Breast epithelium (tissue), 4 donors: ENCODE measurements at places on chromosomes 5 and 9. TPM values are rescaled to one million over a fixed set of nuclear protein-coding genes. Genes with fewer than 3 reads are reported as not detected.
A peak's percentile ranks its signal among the peaks of the same experiment; 100 is the strongest.

- H3K27ac ChIP-seq = no peak overlapping the region
- peaks cover 32% of the 10 kb centered on the region for H3K27me3 ChIP-seq
- peak; percentile 21 for DNase-seq
Observed at GRCh38 chr5:1666812-1667588, 132.6 kb downstream of the MRPL36 start.

GRCh38 chr5:93249651-93250289 is 331.2 kb downstream of the NR2F1-AS1 start:
- H3K4me1 ChIP-seq = peaks cover 3% of the 10 kb centered on the region
- peak overlapping the region; percentile 25 for H3K4me3 ChIP-seq
- H3K36me3 ChIP-seq = no peaks in the 10 kb centered on the region
- no peaks in the 10 kb centered on the region for H3K27me3 ChIP-seq
- H3K27ac ChIP-seq = peak overlapping the region; percentile 43
- no peak for DNase-seq

DNA sequence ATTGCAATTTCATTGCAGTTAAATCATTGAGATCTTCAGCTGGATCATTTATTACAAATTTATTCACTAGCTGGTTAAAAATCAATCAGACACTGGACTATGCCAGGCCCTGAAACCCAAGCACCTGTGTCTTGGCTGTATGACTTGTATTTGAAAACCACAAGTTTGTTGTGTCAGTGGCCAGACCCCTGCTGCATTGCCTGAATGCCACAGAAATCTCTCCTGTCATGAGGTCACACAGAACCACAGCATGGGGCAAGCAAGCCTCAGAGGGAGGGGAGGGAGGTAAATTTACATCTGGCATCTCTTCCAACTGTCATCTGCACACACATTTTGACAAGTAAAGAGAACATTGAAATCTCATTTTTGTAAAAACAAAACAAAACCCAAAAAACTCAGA is 90.0 kb downstream of the ARRDC3 start:
- no peak overlapping the region for H3K4me3 ChIP-seq
- DNase-seq = no peak
- no peak overlapping the region for H3K27ac ChIP-seq
- H3K4me1 ChIP-seq = no peaks in the 10 kb centered on the region
- H3K27me3 ChIP-seq = no peaks in the 10 kb centered on the region

DNA sequence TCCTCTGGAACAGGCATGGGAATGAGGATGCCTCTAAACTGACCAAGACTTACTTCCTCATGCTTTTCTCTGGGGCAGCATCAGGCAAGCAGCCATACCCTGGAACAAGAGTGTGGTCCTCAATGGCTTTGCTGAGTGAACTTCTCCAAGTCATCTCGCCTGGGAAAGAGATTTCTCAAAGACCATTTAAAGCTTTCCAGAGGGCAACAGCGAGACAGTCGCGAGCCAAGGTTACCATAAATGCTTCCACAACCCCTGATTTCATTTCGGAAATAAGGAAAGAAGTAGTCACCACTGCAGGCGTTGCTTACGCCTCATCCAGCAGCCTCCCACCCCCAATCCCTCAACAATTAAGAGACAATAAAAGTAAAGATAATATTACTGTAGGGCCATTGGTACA is 1.1 kb upstream of the SNCAIP start:
- DNase-seq = no peak
- peak overlapping the region; percentile 27 for H3K27ac ChIP-seq
- H3K4me3 ChIP-seq = peak overlapping the region; percentile 84
- no peaks in the 10 kb centered on the region for H3K36me3 ChIP-seq

DNA sequence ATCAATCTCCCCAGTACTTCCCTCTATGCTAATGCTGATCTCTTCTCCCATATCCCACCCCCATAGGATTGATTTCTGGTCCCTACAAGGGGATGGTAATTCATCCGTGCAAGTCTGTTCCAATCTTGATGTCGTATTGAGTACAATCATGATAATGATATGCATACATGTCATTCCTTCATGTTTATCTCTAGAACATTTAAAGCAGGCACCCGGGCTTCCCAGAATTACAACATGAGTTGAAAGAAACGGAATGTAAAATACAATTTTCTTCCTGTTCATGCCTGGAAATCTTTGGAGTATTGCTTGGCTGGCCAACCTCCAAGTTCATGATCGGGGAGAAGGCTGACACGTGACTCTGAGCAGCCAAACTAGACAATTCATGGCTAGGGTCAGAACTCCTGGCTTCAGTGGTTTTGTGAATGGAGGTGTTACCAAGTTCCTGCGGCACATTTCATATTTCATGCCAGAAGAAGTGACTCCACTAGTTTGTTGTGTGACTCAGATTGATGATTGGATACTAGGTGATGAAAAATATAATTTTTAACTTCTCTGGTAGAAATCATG is 66.6 kb downstream of the C9orf152 start:
- DNase-seq = no peak
- no peaks in the 10 kb centered on the region for H3K27me3 ChIP-seq
- no peaks in the 10 kb centered on the region for H3K4me1 ChIP-seq
- peak overlapping the region; percentile 80 for H3K27ac ChIP-seq
- H3K36me3 ChIP-seq = no peaks in the 10 kb centered on the region

Gene PCDHB2
- 9.8 TPM for total RNA-seq

GRCh38 chr9:135048758-135049444 is 38.6 kb upstream of the OLFM1 start:
- peaks cover 13% of the 10 kb centered on the region for H3K27me3 ChIP-seq
- no peak overlapping the region for H3K4me3 ChIP-seq
- no peak overlapping the region for H3K27ac ChIP-seq
- H3K36me3 ChIP-seq = no peaks in the 10 kb centered on the region
- H3K4me1 ChIP-seq = no peaks in the 10 kb centered on the region
- DNase-seq = peak; percentile 25

GRCh38 chr5:149724130-149724840 is 5.8 kb upstream of the PPARGC1B start:
- H3K36me3 ChIP-seq = no peaks in the 10 kb centered on the region
- no peaks in the 10 kb centered on the region for H3K4me1 ChIP-seq
- no peak overlapping the region for H3K4me3 ChIP-seq
- no peak for DNase-seq

- H3K27ac ChIP-seq = no peak overlapping the region
- no peak for DNase-seq
- no peaks in the 10 kb centered on the region for H3K27me3 ChIP-seq
Observed at GRCh38 chr5:89105171-89105695, 222.2 kb upstream of the MEF2C start.

DNA sequence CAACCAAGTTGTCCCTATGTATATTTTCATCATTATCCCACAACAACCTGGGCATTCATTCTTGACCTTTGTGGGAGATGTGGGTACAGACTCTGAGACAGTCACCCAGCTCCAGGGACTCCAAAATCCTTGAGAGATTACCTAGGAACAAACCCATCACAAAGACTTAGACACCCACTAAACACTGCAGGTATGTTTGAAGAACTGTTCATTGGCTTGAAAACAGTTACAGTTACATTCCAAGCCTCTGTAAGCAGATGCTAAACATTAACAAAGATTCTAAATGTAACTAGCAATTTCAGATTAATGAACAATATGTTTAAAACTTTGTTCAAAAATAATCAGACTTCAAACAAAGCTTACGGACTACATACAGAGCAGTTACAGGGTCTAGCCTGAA is 24.7 kb downstream of the DEPDC1B start:
- H3K4me3 ChIP-seq = no peak overlapping the region
- DNase-seq = no peak
- H3K27ac ChIP-seq = no peak overlapping the region
- H3K4me1 ChIP-seq = no peaks in the 10 kb centered on the region
- H3K36me3 ChIP-seq = no peaks in the 10 kb centered on the region

GRCh38 chr9:35706951-35707350 is 17.2 kb upstream of the TPM2 start:
- H3K4me3 ChIP-seq = no peak overlapping the region
- no peak overlapping the region for H3K27ac ChIP-seq
- H3K27me3 ChIP-seq = no peaks in the 10 kb centered on the region
- no peaks in the 10 kb centered on the region for H3K4me1 ChIP-seq

DNA sequence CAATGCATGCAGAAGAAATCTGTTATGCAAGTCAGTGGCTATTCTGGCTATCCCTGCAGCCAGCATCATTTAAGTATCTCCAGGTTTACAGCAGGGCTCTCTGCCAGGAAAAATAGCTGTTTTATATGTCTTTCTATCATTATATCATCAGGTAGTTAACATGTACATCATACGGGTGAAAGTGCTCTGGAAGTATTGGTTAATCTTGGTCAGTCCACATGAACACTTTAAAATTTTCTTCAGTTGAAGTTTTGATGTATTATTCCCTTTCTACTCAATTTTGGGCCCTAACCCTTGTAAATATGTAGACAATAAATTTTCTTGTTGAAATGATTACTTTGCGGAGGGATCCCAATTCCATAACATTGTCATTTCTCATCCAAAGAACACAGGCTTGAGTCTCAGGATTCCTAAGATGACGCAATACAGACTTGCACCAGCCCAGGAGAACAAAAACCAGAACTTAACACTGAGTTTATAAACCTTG is 67.5 kb downstream of the SEMA6A start:
- no peak overlapping the region for H3K4me3 ChIP-seq
- no peak for DNase-seq
- H3K27ac ChIP-seq = no peak overlapping the region
- H3K27me3 ChIP-seq = no peaks in the 10 kb centered on the region

GRCh38 chr5:56812110-56812509 is 3.2 kb upstream of the MAP3K1 start:
- H3K27me3 ChIP-seq = no peaks in the 10 kb centered on the region
- no peak for DNase-seq
- H3K36me3 ChIP-seq = no peaks in the 10 kb centered on the region
- no peak overlapping the region for H3K4me3 ChIP-seq
- no peaks in the 10 kb centered on the region for H3K4me1 ChIP-seq
